ENCODE measurements at places on chromosomes 7 and 10.
A peak's percentile ranks its signal among the peaks of the same experiment; 100 is the strongest.

DNA sequence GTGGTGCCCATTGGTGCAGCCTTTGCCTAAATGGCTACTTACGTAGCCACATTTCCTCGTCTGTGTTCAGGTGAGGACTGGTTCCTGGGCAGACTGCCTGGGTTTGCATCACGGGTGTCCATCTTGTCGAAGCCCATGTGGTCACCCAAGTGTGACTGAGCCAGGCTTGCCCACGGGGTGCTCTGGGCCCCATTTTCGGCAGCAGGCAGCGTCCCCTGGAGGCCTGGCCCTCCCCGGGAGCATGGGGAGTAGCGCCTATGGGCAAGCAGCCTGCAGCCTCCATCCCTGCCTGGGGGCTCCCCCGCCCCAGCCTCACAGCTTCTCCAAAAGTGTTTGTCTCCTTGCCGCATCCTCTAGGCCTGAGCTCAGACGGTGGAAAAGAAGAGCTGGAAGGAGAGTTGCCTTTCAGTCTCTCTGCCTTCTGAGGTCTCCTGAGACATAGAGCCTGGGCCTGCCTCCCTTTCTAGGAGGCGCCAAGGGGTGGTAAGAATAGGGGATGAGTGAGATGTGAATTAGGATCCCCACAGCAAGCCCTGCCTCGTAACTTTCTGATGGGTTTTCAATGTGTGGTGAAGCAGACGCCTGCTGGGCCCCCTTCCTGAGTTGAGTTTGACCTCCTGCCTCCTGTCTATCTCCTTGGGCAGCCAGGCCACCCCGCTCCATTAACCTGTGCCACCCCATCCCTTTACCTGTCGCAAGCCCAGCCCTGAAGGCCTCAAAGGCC lies 42.7 kb downstream of the HTRA1 start:
- DNase-seq: no peak

DNA sequence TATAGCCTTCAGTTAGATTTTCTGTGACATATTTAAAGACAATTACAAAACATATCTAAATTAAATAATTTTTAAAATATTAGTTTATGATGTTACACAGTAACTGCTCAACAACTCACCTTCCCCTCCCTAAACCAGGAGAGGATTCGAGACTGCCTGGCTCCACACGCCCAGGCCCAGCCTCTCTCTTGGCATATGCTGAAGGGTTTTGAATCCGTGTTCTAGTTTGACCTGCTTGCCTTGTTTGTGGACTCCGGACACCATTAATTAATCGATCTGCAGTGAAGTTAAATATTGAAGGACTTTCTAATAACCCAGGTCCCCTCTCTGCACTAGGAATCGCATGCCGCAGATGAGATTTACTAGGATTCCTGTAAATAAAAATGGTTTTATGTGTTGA lies 106.6 kb downstream of the LARP4B start:
- no peak for DNase-seq

DNA sequence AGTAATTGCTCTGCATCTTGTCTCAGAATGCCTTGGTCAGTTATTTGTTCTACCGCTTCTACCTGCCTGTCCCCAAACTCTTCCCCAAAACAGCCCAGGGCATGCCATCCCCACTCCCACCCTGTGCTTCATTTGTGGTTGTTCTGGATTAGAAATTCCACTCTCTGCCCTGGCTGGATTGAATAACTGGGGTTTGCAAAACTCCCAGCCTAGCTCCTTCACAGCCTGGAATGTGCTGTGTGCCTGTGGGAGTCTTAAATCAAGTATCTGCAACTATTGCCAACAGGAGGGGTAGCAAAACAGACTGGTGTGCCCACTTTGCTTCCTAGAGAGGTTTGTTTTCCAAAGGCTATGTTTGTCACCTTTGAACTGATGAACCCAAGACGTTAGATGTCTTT lies 24.2 kb downstream of the TSPAN15 start:
- DNase-seq: no peak

DNA sequence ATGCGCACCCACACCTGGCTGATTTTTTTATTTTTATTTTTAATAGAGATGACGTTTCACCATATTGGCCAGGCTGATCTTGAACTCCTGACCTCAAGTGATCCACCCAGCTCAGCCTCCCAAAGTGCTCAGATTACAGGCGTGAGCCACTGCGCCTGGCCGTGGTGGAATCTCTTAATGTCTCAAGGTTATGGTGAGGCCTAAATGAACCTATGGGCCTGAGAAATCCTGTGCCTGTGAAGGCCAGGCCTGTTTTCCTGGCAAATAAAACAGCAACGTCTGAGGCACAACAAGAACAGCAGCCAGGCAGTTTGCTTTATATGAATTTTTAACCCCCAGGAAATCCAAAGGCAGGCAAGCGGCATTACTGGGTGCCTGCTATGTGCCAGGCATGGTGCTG lies 297.5 kb upstream of the ZMIZ1 start:
- no peak for DNase-seq

DNA sequence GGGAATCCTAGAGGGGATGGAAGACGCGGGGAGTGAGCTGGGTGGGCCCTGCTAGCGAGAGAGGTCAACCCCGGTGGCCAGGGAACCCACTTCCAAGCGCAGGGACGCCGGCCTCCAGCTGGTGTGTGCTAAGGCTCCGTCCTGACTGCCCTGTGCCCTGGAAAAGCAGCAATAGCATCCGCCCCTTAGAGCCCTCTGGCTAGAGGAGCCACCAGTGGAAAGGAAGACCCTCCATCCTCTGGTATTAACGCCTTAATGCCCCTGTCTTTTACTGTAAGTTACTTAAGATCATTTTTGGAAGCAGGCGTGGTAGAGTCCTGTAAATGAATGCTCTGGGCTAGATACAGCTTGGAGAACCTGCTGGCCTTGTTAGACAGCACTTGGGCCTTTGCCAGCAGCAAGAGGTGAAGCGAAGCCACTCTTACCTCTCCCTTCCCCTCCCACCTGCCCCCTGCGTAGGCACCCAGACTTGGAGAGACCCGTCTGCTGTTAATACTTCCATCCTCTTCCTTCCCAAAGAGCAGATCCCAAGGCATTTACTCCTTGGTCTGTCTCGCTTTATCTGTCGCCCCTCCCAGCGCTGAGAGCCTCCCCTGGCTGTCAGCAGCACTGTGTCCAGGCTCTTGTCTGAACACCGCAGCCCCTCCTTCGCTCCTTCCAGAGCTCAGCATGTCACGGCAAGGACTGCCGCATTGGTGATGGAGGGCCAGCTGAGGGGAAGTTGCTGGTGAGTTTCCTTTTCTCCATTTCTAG lies 4.6 kb downstream of the REPIN1 start:
- no peak for DNase-seq

- peak; percentile 42 for DNase-seq
Observed at GRCh38 chr10:3766046-3766756, 18.8 kb downstream of the KLF6 start.

DNA sequence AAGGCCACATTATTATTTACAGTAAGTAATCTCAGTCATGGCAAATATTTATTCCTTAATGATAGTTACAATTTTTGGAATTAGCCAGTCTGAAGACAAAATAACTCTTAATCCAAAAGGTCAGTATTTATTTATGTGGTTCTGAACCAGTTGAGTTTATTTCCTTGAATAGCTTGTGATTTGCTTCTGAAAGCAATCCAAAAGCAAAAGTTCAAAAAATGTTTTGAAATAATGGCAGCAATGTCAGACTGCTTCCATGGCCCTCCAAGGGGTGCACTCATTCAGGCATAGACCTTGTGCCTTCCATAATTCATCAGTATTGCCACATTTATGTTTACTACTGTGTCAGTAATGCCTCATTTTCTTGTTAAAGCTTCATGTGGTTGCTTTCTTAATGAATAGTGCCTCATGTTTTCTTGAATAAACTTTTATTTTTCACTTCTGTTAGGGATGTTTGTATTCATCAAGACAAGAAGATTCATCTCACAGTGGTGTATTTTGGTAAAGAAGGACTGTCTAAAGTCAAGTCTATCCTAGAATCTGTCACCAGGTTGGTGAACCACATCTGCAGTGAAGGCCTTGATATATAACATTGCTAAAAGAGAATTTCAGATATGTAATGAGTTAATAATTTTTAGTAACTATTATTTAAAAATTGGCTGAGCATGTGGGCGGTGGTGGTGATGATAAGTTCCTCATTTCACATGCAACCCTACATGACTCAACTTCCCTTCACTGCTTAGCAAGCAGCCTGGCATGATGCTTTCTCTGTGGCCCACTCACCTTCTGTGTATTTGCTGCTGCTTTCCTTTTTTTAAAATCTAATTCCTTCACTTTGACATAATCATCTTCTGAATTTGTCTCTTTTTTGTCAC lies 22.0 kb downstream of the CSGALNACT2 start:
- DNase-seq: no peak

GRCh38 chr10:14116021-14116420 lies 214.7 kb downstream of the FRMD4A start:
- no peak for DNase-seq

DNA sequence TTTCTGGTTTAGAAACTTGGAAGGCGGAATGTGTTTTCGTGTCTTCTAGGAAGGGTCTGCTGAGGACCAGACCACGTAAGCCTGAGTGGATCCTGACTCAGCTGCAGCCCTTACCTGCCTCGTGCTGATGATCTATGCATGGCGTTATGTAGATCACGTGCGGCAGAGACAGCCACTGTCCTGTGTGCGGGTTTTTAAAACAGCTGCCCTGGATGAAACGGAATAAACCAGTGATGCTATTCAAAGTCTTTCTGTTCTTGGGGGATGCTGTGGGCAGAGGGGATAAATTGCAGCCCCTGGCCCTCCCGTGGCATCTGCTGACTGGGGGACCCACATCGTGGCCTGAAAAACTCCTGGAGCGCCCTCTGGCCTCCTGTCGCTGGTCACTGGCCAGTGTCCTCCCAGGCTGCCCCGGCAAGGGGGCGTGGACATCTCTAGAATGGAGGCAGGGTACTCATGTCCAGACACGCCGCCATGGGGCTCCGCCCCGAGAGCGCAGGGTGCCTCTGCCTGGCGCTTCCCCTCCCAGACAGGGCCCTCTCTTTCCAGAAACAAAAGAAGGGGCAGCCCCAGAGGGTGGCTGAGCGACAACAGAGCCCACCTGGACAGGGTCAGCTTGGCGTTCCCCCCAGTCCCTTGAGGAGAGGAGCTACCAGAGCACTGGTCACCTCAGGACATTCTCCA lies 13.2 kb downstream of the ALKBH4 start:
- DNase-seq: no peak

- DNase-seq: peak; percentile 85
Observed at GRCh38 chr10:31318382-31318853, 598 bp upstream of the ZEB1 start.

- peak; percentile 61 for DNase-seq
Observed at GRCh38 chr7:35035511-35035961, 1.7 kb downstream of the DPY19L1 start.

GRCh38 chr7:101235522-101235921 lies 2.1 kb downstream of the CLDN15 start:
- no peak for DNase-seq

GRCh38 chr7:138258197-138258559 lies 181.9 kb downstream of the AKR1D1 start:
- DNase-seq: no peak

GRCh38 chr10:122157451-122157850 lies 113.6 kb upstream of the BTBD16 start:
- no peak for DNase-seq

DNA sequence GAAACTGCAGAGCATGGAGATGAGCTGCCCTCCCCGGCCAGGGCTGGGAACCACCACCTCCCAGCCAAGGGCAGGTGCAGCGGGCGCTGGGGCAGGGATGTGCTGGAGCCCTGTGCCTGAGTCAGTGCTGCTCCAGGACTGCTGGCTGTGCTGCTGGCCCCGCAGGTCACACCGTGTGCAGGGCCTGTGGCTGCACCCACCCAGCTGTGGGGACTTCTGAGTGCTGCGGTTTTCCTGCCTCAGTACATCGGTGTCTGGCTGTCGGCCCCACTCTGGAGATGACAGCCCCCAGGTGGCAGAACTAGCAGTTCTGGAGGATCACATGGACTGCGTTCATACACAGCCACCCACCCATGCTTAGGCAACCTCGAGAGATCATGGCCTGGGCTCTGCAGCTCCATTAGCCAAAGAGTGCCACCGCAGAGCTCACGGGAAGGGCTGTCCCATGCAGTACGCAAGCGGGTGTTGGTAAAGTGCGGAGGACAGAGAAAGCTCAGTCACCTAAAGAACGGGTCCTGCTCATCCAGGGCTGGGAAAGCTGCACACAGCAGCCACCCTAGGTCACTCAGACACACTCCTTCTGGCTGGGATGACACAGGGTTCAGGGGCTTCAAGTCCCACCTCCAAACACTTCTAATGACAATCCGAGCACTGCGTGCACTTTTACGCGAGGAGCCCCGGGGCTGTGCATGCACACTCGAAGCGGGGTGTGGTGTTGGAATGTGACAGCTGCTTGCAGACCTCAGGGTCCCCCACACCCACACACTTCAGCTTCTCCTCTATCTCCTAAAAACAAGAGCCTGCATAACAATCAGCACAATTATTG lies 198.1 kb upstream of the PPP2R2D start:
- no peak for DNase-seq

DNA sequence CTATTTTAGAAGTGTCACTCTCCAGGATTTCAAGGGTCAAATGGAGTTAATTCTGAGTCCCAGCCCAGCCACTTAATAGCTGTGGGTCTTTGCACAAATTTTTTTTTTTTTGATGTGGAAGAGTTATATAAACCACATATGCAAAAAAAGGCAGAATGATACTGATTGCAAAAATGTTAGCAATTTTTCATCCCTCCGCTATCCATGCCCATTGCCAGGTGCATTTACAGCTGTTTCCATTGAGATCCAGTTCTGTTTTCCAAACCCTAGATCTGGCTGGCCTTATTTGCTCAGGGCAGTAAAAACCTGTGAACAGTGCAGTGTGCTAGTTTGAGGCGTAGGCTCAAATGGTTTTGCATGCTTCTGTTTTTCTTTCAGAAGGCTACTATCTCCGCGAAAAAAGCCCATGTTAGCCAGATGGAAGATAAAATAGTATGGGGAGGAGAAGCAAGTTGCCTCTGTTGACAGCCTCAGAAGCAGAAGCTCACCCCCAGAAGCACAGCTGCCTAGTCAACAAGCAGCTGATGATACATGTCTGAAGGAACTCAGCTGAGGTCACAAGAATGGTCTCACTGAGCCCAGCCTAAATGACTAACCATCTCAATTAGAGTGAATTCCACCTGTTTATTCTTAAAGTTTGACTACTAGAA lies 997 bp upstream of the ZNF138 start:
- DNase-seq: no peak

DNA sequence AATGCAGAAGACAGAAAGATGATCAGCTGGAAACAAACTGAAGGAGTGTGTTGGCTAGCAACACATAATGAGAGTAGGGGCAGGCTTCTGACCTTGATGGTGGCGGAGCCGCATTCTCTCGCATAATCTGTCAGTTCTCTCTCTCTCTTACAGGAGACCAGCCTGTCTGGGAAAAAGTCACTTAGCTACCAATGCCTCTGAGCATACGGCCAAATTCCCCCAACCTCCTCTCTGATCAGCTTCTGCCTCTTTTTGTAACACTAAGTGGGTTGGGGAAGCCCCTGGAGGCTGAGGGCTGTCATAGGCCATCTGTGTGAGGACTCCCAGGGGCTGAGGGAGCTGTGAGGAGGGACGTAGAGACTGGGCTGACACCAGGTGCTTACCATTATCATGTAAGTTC lies 104.6 kb downstream of the HIPK2 start:
- DNase-seq: peak; percentile 20

GRCh38 chr7:46205478-46205877 lies 284.4 kb upstream of the IGFBP3 start:
- DNase-seq: no peak

- DNase-seq: no peak
Observed at GRCh38 chr10:125064681-125065492, 95.5 kb downstream of the CTBP2 start.

Measured in natural killer cell (primary cell).